ENCODE measurements at places on chromosomes 3 and 15.

DNA sequence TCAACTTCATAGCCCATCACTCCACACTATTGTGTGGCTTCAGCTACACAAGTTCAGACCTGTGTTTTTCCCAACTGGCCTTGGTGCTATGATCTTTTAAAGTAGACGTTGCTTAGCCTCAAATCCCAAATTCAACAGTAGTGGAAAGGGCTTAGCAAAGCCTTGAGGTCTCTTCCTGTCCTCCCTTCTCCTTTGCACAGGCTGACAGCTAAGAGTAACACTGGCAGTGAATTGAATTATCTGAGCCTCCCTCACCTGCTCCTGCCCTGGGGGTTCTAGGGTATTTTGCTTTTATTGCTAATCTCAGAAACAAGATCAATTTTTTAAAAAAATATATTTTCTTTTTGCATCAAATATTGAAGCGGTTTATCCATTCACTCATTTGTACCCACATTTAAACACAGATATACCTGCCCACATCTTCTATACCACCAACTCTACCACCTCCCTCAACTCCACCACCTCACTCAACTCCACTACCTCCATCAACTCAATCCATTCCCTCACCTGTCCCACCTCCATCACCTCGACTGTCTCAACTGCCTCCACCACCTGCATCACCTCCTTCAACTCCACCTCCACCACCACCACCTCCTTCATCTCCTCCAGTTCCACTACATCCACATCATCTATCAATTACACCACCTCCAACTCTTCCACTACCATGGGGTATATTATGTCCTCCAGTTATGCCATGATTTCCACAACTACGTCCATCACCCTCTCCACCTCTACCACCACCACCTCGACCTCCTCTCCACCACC, 10.1 kb upstream of the FGD5 start:
- no peak for DNase-seq

DNA sequence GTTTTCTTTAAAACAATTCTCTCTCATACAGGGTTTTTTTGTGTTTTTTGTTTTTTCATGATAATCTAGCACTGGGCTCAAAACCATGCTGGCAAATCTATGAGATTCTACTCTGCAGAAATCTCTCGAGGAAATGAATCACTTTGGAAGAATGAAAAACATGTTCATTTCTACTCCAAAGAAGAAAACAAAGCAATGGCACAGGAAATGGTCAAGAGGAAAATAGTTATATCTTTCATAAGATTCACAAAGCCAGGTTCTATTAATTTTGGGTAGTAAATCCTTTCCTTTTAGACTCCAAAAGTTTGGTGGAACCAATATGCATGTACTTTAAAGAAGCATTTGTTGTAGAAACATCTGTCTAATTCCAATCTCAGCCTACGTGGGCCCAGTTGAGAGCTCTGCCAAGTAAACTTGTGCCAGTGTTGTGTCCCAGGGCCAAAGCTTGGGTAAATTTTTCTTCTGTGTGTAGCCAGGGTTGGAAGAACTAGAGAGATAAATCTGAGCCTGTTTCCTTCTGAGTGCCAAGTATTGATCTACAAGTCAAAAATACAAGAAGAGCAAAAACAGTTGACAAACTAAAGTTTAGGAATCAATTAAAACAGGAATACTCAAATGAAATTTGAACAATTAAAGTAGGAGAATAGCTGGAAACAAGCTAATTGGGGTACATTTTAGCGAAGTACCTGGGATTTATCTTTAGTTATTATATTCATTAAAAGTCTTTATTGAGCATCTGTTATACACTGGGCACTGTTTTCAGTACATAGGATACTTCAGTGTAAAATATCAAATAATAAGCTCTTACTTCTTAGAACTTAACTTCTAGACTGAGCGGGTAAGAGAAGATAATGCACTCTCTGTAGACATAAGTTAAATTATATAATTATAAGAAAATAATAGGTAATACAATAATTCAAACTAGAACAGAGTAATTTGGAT, 657.5 kb upstream of the NECTIN3 start:
- no peak for DNase-seq

GRCh38 chr3:196654735-196655090, 15.2 kb downstream of the NRROS start:
- DNase-seq, result no peak

- no peak for DNase-seq
Measured at GRCh38 chr3:23108451-23109057, 94.6 kb upstream of the UBE2E2 start.

- DNase-seq, result no peak
Measured at GRCh38 chr15:64006642-64007041, 39.6 kb downstream of the DAPK2 start.

GRCh38 chr3:41881233-41881821, 80.6 kb downstream of the ULK4 start:
- peak; percentile 13 for DNase-seq

- no peak for DNase-seq
Measured at GRCh38 chr3:186261638-186262037, 100.4 kb downstream of the DGKG start.

DNA sequence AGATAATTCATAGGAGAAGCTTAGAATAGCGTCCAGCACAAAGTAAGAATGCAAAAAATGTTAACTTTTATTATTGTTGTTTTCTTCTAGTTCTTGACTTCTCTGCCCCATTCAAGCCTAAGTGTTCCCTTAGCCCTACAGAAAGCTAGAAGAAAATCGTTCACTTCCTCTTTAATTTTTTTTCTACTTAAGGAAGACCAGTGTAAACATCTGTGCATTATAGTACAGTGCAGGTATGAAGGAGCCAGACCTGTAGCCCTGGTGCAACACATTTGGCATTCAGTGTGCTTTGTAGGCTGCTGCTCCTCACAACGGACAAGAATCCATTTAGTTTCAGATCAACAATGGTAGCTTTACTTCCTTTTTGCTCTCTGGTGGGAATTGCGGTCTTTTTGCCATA, 127.8 kb upstream of the SLC7A14 start:
- no peak for DNase-seq

- DNase-seq, result no peak
Measured at GRCh38 chr15:48313216-48313615, 18.0 kb upstream of the DUT start.

DNA sequence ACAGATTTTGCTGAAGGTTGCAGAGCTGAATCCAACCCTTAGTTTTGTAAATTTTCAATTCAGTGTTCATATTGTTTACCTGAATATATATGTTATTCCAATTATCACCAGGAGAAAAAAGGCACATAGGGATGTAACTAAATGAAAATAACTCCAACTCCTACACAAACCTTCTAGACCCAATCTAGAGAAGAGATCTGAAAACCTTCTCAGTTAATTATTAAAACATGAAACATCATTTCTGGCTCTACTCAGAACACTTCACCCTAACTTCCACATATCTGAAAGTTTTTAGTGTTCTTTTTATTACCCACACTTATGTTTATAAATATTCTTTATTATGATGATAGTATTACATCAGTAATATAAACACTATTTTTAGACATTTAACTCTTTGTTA, 76.6 kb downstream of the LRRFIP2 start:
- no peak for DNase-seq

GRCh38 chr3:143266927-143267326, 147.4 kb downstream of the CHST2 start:
- DNase-seq, result no peak

- DNase-seq, result no peak
Measured at GRCh38 chr3:183485585-183485984, 57.2 kb upstream of the MCF2L2 start.

DNA sequence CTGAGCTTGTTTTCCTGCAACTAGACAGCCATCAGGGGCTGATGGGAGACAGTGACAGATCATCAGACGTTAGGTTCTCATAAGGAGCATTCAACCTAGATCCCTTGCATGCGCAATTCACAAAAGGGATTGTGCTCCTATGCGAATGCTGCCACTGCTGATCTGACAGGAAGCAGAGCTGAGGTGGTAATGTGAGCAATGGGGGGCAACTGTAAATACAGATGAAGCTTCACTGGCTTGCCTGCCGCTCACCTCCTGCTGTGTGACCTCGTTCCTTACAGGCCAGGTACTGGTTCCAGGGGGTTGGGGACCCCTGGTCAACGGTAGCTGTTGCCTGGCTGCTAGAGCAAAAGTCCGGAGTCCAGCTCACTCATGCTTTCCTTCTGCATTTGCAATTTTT, 26.4 kb upstream of the KCNAB1 start:
- no peak for DNase-seq
